Activated CD8-positive, alpha-beta memory T cell treated with anti-CD3 and anti-CD28 coated beads for 36 hours (primary cell): ENCODE measurements at places on chromosomes 5 and 9. TPM values are rescaled to one million over a fixed set of nuclear protein-coding genes. Genes with fewer than 3 reads are reported as not detected.

Gene ANKRD18A
- total RNA-seq: 3.2 TPM

Gene CHSY3
- total RNA-seq: 0.06 TPM

Gene PSAT1
- 163 TPM for total RNA-seq

Gene DNAI1
- not detected for total RNA-seq

Gene CEL
- total RNA-seq: 1.3 TPM

Gene RASEF
- total RNA-seq: not detected

Gene FOXD4L6
- not detected for total RNA-seq

Gene GZMA
- total RNA-seq: 18.3 TPM

Gene DAB2
- total RNA-seq: not detected

Gene PAPPA
- not detected for total RNA-seq

Gene FAM151B
- 0.10 TPM for total RNA-seq

Gene HSPA4
- total RNA-seq: 249 TPM

Gene TCF7
- total RNA-seq: 24.4 TPM

Gene EEIG1
- 47.3 TPM for total RNA-seq

Gene ZFP2
- total RNA-seq: 0.42 TPM

Gene IFNE
- total RNA-seq: not detected

Gene PPP1R2B
- 0.10 TPM for total RNA-seq

Gene SH2D3C
- total RNA-seq: 17.4 TPM

Gene C5orf15
- 30.8 TPM for total RNA-seq

Gene CERCAM
- 2.2 TPM for total RNA-seq

Gene CENPK
- 85.7 TPM for total RNA-seq

Gene RNF183
- total RNA-seq: not detected

Gene OMD
- total RNA-seq: not detected

Gene GNA14
- not detected for total RNA-seq

Gene CMYA5
- total RNA-seq: 0.19 TPM
